ENCODE measurements at places on chromosomes 5 and 9. TPM values are rescaled to one million over a fixed set of nuclear protein-coding genes. Genes with fewer than 3 reads are reported as not detected.

DNA sequence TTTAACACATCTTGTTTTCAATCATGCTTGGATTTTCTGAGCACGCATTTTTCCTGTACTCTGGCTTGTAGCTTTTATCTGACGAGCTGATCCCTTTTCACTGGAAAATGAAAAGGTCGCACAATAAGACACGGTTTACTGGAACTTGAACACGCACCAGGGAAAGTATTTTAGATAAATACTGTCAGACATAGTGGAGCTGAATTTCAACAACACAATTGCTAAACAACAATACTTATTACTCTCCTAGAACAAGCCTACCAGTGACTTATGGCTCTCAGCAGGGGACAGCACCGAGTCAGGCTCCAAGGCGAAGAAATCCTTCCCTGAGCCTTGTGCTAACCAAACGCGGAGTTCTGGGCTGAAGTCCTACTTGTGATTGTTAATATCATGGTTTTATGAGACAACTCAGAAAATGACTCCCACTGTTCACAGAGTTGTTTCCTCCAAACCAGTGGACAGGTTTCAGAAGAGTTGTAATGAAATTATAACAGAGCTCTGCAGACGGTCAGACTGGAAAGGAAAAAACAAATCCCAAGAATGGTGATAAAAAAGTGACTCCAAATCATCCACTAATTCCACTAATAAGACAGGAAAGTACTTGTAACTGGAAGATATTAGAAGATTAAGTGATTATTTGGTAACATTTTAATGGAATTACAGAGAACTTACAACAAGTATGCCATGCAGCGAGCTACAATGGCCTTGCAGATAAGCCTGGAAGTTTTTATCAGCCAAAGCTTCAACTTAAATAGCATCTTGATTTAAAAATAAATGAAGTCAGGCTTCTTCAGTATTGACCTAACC is 359.6 kb downstream of the EBF1 start:
- no peak for DNase-seq

Gene ARSB
- total RNA-seq: 9.7 TPM

DNA sequence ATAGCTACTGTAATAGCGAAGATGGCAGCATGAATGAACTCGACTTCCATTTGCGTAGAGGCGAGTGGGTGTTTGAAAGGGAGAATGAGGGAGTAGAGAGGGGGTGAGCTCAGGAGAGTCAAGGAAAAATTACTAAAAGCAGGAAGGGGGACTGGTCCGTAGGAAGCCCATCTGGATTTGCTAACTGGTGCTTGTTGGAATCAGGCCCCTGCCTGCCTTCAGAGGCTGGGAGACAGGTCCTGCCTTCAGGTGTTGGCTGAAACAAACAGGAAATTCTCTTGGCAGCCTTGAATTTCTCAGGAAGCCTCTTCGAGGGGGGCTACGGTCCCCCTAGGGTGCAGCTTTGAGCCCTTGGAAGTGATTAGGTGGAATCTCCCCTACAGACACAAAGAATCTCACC is 121.7 kb downstream of the OLFM1 start:
- no peak for DNase-seq

- DNase-seq: peak; percentile 24
These were observed at the start of gene SLC6A3 for GRCh38 chr5:1445313-1445688. Gene SLC6A3 (minus strand): TSS chr5:1445440. CDS start chr5:1443197, 2,243 bp downstream.

DNA sequence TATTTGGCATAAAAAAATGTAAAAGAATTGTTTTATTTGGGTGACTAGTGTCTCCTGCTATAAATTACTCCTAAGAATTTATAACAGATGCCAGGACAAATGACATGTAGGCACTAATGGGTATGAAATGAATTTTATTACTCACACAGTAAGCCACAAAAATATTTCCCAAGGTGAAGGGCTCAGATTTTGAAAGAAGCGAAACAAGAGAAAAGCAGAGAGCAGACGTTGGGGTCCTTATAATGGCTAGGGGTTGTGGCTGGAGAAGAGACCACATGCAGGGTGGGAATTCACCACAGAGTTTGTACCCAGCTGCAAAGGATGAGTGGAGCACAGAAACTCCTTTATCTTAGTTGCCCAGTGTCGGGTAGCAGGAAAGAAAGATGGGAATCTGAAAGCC is 45.0 kb upstream of the PRR16 start:
- DNase-seq: no peak

DNA sequence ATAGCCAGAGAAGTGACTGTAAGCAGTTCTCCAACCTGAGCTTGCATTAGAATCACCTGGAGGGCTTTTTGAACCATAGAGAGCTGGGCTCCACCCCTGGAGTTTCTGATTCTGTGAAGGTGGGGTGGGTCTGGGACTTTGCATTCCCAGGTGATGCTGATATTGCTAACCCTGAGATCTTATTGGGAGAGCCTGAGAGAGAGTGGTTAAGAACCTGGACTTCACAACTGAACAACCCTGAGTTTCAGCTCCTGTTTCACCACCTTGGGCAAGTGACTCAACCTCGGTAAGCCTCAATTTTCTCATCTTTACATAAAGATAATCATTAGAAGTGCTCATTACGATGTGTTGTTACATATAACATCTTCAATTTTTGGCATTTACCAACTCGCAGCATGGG is 498.6 kb downstream of the EBF1 start:
- no peak for DNase-seq

Gene ENTPD2
- not detected for total RNA-seq

GRCh38 chr5:95027151-95027721 is 257.7 kb downstream of the MCTP1 start:
- DNase-seq: no peak

GRCh38 chr5:173165177-173166016 is 21.1 kb downstream of the BNIP1 start:
- no peak for DNase-seq

Gene PRR7
- total RNA-seq: 30.7 TPM

DNA sequence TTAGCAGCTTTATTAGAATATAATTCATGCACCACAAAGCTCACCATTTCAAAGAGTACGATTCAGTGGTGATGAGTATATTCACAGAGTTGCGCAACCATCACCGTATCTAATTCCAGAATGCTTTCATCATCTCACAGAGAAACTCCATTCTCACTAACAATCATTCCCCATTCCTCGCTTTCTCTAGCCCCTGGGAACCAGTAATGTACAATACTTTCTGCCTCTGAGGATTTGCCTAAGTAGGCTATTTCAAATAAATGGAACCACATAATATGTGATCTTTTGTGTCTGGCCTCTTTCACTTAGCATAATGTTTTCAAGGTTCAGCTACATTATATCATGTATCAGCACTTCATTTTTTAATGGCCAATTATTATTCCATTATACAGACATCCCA is 145.1 kb upstream of the ADAMTS16 start:
- DNase-seq: no peak

GRCh38 chr9:127050152-127050551 is 72.3 kb downstream of the ANGPTL2 start:
- no peak for DNase-seq

DNA sequence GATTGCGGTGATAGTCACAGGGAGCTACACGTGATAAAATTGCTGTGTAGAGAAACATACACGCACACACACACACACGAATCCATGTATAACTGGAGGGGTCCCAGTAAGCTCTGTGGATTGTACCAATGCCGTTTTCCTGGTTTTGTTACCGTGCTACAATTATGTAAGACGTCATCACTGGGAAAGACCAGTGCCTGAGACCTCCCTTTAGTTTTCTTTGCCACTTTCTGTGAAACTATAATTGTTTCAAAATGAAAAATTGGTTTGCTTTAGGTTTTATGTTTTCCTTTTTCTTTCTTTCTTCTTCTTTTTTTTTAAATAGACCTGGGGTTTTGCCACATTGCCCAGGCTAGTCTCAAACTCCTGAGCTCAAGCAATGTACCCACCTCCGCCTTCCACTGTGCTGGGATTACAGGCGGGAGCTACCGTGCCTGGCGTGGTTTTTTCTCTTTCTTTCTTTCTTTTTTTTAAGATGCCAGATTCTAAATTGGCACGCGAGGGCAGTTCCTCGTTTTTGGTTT is 21.3 kb downstream of the OR2V2 start:
- DNase-seq: no peak

Gene IFNA2
- total RNA-seq: not detected

Gene NRARP
- total RNA-seq: 5.1 TPM

DNA sequence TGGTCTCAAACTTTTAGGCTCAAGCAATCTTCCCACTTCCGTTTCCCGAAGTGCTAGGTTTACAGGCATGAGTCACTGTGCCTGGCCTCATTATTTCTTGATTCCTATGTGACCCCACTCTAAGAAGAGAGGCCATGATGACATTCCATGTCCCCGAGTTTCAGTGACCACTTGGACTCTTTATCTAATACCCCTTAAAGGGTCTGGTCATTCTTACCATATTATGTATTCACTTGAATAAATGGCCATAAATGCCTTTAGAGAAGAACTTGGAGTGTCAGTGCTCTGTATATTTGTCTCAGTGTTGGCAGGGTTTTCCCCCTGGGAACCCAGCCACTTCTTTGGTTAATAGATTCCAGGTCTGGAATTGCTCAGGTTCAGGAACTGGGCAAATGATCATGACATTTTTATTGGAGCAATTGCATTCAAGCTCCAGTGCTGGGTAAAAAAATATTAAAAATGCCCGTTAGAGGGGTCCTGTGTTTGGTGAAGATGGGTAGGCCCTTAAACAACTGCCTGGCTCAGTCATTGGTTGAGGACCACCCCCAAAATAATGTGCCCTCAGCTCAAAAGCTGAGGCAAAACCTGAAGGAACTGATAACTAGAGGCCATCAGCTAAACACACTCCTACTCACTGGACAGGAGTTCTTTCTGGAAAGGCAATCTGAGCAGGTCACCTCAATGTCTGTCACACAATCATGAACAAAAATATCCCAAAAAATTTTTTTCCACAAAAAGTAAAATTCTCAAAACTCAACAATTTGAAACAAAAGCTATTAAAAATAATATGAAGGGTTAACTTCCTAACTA is 186.6 kb upstream of the ZNF608 start:
- DNase-seq: no peak

Gene BAAT
- not detected for total RNA-seq

Gene PCDHB14
- under 0.01 TPM for total RNA-seq

- no peak for DNase-seq
These were observed 7.7 kb downstream of the PFN3 start for GRCh38 chr5:177392765-177393164.

DNA sequence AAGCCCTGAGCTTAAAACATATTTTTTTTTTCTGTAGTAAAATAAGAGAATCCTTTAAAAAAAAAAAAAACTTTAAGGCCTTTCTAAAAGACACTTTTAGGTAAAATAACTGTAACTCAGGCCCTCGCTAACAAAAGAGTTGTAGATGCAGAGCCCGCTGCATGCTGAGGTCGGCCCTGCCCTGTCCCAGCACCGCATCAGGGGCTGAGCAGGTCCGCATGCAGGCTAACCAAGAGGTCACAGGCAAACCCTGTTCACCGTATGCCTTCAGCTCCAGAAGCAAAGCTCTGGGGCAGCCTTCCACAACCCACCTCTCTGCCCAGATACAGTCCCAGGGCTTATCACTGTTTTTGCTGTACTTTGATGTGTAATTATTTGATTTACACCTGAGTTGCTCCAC is 216.1 kb downstream of the GNA14 start:
- DNase-seq: no peak

Gene CAMK2A
- total RNA-seq: under 0.01 TPM

Gene MSX2
- 0.27 TPM for total RNA-seq

Gene SLC36A3
- not detected for total RNA-seq

- no peak for DNase-seq
These were observed 212.0 kb downstream of the SREK1 start for GRCh38 chr5:66356011-66356565.

Data from hematopoietic multipotent progenitor cell (in vitro differentiated cells).